ENCODE measurements at places on chromosomes 5 and 9.

GRCh38 chr9:89185980-89186379 is 7.4 kb upstream of the SHC3 start:
- DNase-seq: no peak

GRCh38 chr9:134353539-134353938 is 27.3 kb downstream of the RXRA start:
- DNase-seq: no peak

GRCh38 chr5:59279979-59280378 is 613.5 kb downstream of the PDE4D start:
- no peak for DNase-seq

DNA sequence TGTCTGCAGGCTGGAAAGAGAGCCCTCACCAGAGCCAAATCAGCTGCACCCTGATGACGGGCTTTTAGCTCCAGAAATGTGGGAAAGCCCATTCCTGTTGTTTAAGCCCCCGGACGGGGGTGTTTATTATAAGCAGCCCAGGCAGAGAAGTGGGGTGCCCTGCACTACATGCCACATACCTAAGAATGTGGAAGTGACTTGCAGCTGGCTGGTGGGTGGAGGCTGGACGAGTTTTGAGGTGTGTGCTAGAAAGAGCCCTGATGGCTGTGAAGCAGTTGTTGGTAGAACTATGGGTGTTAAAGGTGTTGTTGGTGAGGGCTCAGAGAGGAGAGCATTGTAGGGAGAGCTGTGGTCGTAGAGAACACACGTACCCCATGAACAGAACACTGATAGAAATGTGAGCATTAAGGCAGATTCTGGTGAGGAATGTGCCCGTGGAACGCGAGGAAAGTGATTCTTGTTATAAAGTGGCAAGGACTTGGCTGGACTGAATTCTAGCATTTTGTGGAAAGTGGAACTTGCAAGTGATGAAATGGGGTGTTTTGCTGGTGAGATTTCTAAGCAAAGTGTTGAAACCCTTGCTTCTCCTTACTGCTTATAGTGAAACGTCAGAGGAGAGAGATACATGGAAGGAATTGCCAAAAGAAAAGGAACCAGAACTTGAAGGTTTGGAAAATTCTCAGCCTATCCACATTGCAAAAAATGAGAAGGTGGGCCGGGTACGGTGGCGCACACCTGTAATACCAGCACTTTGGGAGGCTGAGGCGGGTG is 38.9 kb downstream of the AHRR start:
- no peak for DNase-seq

- DNase-seq: no peak
Measured at GRCh38 chr9:32348106-32348695, 36.2 kb upstream of the ACO1 start.
